RWPE1 (cell line): ENCODE measurements at places on chromosomes 16 and 17.
A peak's percentile ranks its signal among the peaks of the same experiment; 100 is the strongest.

DNA sequence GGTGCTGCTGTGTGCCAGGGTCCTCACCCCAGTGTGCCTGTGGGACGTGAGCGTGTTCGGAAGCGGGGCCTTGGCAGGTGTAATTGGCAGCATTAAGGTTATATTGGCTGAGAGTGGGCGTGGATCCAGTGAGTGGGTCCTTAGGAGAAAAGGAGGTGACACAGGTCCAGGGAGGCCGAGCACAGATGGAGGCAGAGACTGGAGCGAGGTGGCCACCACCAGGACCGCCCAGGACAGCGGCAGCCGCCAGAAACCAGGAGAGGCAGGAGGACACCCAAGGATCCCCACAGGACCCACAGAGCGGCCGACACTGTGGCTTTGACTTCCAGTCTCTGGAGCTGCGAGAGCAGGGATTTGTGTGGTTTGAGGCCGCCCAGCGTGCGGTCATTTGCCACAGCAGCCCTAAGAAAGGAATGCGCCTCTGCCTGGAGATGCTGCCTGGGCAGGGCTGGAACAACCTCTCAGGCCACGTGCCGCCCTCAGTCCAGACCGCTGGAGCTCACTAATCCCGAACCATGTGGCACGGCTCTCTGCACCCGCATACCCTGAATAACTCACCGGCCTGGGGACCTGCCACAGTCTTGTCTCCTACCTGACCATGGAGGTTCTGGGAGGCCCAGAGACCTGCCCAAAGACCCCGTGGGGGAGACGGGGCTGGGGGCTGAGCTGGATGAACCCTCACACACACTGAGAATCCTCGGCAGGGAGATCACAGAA lies 45.4 kb downstream of the SOX8 start:
- no peak for DNase-seq

- DNase-seq = peak; percentile 34
Measured at GRCh38 chr17:56994009-56994792, 16.3 kb downstream of the SCPEP1 start.

DNA sequence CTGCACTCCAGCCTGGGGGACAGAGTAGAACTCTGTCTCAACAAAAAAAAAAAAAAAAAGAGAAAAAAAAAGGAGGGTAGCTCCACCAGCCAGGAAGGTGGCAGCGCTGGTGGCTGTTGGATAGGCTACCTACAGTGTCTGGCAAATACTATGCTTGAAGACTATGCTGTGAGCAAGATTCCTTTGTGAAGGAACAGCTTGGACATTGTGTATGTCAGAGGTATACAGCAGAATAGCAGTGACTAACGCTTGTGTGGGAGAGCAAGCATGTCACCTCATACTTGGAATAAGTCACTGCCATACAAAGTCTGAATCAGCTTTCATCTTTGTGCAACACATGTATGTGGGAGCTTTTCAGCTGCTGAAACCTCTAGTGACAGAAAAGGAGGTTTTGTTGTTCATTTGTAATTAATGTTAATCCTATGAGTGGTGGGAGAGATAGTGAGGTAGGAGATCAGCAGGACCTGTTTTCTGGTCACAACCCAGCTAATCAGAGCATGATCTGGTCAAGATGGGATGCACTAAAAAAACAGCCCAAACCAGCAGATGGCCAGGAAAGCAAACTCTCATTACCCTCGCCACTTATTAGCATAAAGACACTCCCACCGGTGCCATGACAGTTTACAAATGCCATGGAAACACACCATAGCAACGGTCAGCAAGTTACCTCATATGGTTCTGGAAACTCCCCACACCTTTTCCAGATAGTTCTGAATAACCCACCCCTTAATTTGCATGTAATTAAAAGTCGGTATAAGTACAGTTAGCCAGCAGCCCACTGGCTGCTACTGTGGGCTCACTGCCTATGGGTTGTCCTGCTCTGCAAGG lies 6.8 kb upstream of the ITGAD start:
- DNase-seq = peak; percentile 53

GRCh38 chr16:78761427-78761826 lies 662.0 kb downstream of the WWOX start:
- no peak for DNase-seq

DNA sequence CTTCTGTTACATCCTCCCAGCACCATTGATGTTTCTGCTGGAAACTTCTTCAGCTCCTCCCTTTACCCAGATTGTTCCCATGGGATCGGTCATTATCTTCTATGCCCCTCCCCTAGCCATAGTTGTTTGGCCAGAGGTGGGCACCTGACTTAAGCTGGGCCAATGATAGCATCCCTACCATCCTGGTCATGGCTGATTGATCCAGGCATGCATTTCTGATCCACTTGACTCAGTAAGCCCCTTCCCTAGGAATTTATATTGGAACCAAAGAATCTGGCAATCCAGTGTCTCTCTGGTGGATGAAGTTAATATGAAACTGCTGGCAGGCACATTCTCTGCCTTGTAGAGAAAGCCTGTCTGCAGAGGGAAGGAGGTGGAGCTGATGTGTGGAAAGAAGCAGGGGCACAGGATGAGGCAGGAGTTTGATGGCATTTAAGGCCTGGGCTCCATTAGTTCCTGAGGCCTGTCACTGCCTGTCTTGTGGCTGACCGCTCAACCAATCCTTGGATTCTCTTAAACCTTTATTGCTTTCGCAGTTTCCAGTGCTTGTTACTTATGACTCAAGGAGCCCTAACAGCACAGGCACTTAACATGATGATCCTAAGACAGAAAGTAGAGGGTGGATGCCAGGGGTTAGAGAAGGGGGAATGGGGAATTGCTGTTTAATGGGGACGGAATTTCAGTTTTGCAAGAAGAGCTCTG lies 152.4 kb downstream of the ABCC12 start:
- peak; percentile 64 for DNase-seq

DNA sequence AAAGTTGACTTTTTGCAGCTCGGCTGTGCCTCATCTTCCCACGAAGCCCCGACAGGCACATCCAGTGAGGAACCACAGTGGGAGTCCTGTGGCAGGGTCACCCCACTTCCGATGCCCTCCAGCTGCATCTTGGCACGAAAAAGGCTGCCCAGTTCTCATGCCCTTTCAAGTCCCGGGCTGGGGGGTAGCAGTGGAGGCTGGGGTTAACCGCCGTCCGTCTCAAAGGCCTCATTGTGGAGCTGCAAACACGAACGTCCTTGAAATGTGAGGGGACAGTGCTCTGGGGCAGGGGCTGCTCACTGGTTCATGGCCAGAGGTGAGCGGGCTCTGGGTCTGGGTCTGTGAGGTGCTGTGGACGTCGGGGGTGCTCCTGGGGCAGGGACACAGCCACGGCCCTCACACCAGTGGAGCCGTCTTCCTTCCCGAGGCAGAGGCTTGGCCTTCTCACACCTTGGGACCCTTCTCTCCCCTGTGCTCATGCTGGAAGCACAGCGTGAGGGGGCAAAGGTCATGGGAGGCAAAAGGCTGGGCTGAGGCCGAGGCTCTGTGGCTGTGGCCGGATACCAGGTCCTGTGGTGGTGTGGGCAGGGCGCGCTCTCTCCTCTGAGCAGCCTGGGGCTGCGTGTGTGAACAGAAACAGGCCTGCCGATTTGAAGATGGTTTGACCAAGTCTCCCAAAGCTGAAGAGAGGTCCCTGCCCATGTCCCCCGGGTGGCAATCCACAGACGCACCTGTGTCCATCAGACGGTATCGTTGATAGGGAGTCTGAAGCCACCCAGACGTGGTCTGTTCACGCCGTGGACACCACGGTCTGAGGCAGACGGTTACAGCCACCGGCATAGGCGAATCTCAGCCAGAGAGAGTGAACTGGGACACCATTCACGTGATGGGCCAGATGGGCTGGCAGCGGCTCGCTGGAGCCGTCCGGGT lies 3.1 kb upstream of the MC1R start:
- DNase-seq = no peak

DNA sequence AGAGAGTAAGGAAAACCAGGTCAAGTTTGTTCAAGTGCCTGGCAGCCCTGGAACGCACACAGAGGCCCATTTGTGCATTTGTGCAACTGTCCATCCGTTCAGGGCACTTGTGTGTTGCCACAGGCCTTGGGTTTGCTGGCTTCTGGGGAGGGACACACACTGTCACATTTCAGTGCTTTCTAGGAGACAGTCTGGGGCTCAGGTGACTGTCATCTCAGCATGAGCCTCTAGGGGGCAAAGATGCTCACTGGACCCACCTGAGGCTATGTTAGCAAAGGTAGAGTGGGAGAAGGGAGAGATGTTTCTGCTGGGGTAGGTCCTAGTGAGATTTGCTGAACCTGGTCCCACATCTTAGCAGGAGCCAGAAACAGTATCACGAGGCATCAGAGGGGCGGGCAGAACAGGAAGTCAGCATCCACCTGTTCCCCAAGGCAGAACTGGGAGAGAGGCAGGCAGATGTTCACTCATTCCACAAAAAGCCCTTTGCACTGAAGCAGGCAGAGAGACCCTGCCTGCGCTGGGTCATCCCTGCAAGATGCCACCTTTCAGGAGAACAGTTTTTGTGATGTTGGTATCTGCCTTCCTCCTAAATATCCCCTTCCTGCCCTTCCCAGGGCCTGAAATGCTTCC lies 48.5 kb downstream of the RAI1 start:
- no peak for DNase-seq

- DNase-seq = no peak
Measured at GRCh38 chr17:45825792-45826191, 18.9 kb upstream of the SPPL2C start.

DNA sequence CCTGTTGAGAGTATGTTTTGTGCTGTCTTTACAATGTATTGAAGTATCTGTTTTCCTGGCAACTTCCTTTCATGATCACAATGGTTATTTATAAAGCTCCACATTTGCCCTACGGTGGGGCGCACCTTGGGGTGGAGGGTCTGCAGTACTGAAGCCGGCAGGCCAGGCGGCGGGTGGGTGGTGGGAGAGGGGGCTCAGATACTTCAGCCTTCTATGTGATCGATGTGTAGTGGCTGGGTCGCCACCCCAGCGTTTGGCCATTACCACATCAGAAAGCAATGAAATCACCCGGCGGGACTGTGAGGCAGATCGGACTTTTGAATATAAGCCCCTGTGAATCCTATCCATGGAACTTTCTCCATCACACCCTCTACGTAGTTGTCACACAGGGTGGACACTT lies 196.6 kb downstream of the FOXL1 start:
- DNase-seq = no peak

- DNase-seq = no peak
Measured at GRCh38 chr17:9862220-9862619, 36.5 kb downstream of the GLP2R start.
